ENCODE measurements at places on chromosomes 2 and 18.

DNA sequence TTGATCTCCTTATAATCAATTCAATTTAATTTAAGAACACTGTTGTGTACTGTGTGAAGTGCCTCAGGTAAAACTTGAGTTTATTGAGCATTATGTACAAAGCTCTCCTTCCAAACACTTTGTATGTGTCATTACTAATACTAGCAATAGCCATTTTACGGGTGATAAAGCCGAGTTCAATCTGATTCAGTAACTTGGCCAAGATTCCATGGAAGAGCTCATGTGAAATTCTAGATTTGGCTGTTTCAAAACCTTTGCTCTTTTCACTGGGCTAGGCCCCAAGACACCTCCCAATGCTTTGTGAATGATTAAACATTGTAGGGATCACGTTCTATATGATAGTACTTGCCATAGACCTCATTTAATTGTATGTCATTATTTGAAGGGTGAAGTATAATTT lies 8.9 kb upstream of the NFE2L2 start:
- no peak for DNase-seq

- no peak for DNase-seq
Measured at GRCh38 chr18:49668574-49669275, 106.9 kb downstream of the LIPG start.

DNA sequence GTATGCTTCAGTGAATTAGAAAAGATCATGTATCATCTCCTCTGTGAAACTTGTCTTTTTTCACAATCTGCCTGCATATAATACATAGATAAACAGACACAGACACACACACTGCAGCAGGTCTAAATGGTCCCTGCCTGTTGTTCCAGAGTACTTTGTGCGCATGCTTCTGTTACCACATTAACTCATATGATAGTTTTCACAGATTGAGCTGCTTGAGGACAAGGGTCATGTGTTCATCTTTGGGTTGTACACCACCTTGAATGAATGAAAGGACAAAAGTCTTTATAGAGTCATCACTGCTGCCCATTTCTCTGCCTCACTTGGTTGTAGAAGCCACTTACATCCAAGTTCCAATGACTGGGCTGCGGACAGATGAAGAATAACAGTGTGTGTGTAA lies 72.7 kb upstream of the GLS start:
- no peak for DNase-seq

DNA sequence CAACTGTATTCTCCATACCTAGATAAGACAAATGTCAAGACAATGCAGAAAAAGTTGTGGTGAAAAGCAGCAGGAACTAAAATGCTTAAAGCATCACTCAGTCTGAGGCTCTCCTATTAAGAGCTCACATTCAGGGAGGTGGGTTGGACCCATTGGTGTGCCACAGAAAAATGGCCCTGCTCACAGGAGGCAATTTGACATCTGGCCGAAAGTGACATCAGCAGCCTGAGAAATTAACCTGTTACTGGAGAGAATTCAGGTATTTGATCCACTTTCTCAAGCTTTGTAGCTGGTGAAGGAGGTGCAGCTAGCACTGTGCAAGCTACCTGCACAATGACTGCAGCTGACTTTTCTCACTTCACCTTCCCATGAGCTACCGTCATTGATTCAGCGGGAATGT lies 86.0 kb downstream of the TMEM247 start:
- no peak for DNase-seq

DNA sequence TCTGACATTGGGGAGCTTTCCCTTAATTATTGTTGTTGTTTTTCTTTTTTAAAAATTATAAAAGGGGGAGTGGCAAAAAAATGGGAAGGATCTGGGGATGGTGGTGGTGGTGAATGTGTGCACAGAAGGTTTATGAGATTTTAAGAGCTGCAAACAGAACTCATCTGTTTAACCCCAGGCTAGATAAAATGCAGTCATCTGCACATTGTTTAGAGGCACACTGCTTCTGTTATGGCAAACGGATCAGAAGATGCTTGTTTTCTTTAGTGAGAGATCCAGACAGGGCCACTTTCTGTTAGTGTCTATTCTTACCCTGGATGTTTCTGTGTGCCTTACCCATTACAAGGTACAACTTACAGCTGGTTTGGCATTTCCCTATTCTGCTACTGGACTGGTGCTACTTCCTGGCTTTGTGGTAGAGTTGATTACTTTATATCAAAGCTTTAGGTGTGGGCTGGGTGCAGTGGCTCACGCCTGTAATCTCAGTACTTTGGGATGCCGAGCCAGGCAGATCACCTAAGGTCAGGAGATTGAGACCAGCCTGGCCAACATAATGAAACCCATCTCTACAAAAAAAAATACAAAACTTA lies 68.2 kb upstream of the NRP2 start:
- no peak for DNase-seq

DNA sequence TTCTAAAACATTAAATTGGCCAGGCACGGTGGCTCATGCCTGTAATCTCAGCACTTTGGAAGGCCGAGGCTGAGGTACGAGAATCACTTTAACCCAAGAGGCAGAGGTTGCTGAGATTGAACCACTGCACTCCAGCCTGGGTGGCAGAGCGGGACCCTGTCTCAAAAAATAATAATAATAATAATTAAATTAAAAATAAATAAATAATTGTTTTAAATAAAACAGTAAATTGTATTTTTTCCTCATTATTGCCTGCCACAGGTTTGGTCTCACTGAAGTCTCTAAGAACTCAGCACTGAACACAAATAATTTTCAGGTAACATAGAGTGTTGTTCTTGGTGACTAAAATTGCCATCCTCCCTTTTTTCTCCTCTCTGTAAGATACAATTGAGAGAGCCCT lies 19.8 kb downstream of the COL5A2 start:
- DNase-seq = no peak

- no peak for DNase-seq
Measured at GRCh38 chr2:150267651-150268415, 219.6 kb downstream of the RND3 start.

- no peak for DNase-seq
Measured at GRCh38 chr2:97845818-97846217, 132.4 kb downstream of the ZAP70 start.

DNA sequence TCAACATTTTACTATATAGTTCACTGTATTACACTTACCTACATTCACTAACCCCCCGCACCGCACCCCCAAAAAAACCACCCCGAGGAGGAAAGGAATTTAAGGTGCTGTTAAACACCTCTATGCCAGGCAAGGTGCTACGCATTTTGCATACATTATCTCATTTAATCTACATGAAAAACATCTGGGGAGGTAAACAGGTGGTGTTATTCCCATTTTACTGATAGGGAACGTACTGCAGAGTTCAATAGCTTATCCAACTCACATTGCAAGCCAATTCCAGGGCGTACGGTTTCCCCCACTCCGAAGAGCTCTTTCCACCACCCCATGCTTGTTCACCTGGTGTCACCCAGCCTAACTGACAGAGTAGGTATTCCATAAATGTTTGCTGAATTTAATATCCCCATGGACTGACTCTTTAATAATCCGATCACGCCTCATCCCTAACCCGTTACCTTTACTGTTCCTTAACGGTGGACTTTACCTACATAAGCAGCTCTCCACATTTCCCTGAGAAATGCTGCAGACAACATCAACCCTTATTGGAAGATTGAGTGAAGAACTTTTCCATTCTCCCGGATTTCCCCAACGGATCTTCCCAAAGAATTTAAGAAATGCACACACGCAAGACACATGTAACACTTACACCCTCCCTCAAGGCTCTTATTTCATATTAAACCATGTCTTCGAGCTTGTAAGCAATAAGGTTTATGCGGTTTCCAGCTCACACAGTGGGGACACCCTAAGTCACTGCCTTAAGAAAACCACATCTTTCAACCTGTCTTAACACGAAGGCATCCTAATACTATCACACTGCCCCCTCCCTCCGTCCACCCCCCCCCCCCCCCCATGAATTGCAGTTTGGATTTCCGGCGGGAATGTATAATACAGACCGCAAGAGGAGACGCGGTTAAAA lies 1.2 kb downstream of the RAPH1 start:
- DNase-seq = no peak

GRCh38 chr2:143230506-143231253 lies 101.5 kb downstream of the ARHGAP15 start:
- DNase-seq = no peak

- no peak for DNase-seq
Measured at GRCh38 chr2:31170071-31170698, 31.9 kb upstream of the GALNT14 start.

DNA sequence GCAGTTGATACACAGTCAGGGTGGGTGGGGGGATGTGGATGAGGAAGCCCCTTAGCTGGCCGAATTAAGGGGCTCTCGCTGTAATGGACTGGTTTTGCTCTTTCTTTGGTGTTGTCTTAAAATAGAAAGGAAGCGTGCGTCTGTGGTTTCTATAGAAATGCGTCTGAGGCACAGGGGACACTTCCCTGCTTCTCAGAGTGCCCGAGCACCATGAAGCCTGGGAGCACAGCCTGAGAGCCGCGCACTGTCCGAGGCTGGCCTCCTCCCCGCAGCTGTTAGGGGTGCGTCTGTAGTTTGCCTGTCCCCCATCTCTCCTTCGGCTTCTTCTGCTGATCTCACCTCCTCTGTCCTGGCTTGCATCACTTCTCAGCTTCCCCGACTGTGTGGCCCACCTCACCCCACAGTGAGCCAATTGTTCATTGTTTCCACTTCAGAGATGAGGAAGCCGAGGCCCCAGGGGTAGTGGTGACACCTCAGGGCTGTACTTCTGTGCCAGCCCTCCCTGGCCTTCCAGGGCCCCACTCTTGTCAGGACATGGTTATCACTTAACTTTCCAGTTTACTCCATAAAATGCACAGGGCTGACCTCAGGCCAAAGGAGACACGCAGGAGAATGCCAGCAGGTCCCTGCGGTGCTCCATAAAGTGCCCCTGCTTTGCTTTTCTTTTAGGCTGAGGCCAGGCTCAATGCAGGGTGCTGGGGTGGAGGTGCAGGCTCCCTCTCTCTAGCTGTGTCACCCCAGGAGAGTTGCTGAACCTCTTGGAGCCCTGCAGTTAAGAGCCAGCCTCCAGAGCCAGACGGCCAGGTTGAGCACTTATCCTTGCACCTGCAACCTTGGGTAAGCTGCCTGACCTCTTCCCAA lies 210.6 kb downstream of the SEPTIN10 start:
- no peak for DNase-seq

DNA sequence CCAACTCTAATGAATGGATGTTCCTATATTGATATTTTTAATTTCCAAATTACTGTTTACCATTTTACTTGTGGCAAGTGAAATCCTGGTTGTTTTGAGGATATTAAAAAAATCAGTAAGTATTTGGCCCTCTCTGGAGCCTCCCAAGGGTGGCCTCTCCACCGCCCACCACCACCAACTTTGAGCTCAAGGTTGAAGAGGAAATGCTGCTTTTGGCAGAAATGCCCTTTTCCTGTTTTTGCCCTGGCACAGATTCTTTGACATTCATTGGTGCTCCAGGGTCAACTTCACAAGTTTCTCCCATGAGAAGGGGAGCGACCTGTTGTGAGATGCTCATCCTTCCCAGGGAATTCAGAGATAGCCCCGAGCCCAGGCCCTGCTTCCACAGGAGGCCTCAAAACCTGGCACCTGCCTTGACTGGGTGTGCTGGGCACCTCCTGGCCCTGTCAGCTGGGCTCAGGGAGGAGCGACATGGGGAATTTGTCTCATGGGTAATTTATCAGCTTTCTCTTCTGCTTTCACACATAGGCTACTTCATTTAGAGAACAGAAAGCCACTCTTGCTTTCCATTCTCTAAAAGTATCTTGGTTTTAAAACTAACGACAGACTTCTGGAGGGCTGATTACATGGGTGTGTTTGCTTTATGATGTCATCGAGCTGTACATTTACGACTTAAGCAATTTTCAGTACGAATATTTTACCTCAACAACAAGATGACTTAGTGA lies 6.9 kb downstream of the CD8A start:
- DNase-seq = no peak

DNA sequence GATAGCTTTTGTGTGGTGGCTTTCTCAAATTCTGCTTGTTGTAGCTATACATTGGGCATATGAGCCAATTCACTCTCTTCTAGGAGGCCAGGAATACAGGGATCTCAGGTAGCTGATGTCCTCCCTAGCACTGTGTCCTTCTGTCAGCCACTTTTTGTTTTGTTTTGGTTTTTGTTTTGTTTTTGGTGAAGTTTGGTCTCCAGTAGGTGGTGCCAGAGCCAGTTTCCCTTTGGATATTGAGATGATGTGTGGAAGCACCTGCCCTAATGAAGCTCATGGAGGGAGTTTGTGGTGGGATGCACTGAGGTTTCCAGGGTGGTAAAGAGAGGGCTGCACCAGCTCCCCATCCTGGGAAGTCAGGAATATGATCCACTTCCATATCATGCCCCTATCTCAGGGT lies 100.5 kb upstream of the VWC2L start:
- no peak for DNase-seq

DNA sequence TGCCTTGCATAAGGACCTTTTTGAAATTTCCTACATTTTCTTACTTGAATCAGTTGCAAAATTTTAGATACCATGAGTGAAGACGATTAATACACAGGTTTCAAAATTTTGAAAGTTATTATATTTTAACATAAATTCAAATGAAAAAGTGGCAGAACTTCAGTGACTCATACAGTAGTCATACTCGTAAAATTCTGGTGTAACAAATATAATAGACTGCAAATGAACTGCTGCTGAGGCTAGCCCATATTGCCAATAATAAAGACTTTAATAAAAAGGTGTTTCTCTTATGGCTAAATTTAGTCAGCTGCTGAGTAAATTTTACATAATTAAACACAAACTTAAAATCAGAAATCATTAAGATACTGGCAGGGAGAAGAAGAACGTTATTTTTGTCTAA lies 36.9 kb downstream of the MSH6 start:
- DNase-seq = no peak

GRCh38 chr2:118013221-118013723 lies 598 bp downstream of the CCDC93 start:
- no peak for DNase-seq

DNA sequence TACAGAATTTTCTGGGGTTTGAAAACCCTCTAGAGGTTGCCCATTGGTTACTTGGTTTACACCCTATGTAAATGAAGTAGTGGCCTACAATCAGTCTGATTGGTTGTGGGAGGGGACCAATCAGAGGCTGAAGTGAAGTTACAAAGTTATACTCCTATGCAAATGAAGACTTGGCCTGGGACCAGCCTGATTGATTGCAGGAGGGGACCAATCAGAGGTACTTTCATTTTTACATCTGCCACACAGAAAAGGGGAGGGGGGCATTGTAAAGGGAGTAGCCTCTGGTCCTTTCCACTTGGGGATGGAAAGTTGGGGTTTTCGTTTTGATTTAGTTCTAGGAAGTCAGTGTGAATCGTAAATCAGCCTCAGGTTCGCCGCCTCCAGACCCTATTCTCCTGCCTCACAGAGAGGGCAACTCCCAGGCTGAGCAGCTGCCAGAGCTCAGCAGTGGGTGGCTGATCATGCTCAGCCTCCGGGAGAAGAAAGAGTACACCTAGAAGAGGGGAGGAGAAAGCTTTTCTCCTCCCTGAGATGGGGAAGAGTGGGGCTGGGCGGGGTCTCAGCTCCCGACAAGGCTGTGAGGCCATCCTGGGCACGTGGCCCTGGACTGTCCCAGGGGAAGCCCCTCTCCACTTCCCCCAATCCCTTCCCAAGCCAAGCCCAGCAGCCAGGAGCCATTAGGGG lies 372.5 kb downstream of the GALR1 start:
- DNase-seq = no peak

DNA sequence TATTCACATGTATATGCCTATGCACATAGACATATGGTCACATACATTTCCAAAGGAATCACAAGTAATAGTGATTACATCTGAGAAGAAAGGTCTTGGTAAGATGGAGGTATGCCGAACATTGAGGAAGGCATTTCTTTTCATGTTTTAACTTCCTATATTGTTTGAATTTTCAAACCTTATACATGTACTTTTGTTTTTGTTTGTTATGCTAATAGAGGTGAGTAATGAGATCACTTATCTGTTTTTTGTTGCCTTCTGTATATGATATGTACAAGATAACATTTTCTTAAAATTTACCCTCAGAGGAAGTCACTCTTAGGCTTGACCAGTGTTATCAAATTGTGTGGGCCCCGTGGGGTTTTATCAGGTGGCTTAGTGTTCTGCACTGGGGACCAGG lies 166.5 kb upstream of the OTX1 start:
- DNase-seq = no peak

All from esophagus squamous epithelium (tissue), 5 donors.